ENCODE measurements at places on chromosomes 5 and 9.

DNA sequence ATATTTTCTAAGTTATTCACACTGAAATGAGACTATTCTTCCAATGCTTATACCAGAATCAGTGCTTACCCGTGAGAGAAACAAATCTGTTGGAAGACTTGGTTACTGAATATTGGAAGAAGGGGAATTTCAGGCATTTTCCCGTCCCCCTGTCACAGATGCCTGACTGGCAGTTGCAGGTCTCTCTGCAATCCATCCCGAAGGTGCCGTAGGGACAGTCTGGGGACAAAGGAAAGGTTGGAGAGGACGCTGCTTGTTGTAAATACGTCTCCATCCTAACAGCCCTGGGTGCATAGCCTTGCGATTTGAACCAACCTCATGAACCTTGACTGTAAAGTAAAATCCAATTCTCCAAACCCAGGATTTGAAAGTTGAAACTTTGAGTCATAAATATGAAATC lies 3.5 kb downstream of the ESM1 start:
- no peak for DNase-seq

DNA sequence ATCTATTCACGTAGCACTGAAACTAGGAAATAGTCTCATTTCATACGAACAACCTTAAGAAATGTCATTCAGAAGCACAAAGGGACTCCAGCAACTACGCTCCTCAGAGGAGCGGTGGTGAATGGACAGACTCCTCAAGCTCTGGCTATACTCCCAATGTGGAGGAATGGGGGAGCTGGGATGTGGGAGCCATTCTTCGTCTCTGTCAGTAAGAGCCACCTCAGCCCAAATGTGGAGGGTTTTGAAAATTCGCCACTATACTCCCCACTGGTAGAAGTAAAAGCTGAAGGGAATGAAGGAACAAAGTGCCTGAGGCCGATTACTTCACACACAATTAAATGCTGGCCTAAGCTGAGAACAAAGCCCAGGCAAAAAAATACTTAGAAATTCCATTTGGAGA lies 96.3 kb downstream of the ADAMTS12 start:
- no peak for DNase-seq

- DNase-seq = no peak
These were observed 312.3 kb upstream of the NMUR2 start for GRCh38 chr5:152717393-152717792.

GRCh38 chr5:154520861-154521453 lies 42.9 kb upstream of the HAND1 start:
- DNase-seq = no peak

- DNase-seq = no peak
These were observed 46.5 kb upstream of the VDAC1 start for GRCh38 chr5:134051305-134051704.

- no peak for DNase-seq
These were observed 13.4 kb downstream of the FLT4 start for GRCh38 chr5:180636016-180636402.

DNA sequence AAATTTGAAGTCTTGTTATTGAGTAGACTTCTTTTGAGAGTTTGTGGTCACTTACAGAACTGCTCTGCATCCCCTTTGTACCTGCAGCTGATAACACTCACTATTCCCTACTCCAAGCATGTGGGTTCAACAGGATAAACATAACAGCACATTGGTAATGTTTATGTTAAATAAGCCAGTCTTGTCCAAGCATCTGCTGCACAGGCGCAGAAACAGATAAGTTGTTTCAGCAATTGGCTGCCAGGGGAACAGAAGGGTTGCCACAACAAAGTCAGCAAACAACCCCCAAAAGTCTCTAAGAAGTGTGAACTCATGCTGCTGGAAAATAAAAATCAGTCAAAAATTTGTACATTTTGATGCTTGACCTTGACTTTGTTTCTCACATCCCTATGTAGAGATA lies 174.6 kb downstream of the GDNF start:
- DNase-seq = no peak

- no peak for DNase-seq
These were observed 147.7 kb downstream of the DCP2 start for GRCh38 chr5:113124265-113124664.

GRCh38 chr5:86605881-86606280 lies 11.9 kb upstream of the COX7C start:
- DNase-seq = no peak

GRCh38 chr9:728535-728934 lies 113.0 kb upstream of the DMRT1 start:
- no peak for DNase-seq

- no peak for DNase-seq
These were observed 369.5 kb downstream of the NTRK2 start for GRCh38 chr9:85038824-85039608.

- no peak for DNase-seq
These were observed 30.6 kb downstream of the GPR107 start for GRCh38 chr9:130084337-130084736.

DNA sequence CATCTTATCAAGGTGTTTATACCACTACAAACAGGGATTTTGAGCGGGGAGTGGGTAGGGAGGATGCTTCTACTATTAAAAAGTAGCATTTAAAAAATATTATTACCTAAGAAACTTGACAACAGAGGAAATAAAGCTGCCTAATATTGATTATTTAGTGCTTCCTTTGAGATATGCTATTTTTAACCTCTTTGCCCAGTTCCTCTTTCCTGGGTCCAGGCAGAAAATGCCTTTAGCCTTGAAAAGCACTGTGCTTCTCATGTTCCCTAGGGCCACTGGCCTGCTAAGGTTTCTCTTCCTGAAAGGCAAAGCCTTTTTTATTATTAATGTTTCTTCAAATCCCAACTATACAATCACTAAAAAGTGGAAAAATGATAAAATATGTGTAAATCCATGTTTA lies 217.2 kb upstream of the HAPLN1 start:
- no peak for DNase-seq

DNA sequence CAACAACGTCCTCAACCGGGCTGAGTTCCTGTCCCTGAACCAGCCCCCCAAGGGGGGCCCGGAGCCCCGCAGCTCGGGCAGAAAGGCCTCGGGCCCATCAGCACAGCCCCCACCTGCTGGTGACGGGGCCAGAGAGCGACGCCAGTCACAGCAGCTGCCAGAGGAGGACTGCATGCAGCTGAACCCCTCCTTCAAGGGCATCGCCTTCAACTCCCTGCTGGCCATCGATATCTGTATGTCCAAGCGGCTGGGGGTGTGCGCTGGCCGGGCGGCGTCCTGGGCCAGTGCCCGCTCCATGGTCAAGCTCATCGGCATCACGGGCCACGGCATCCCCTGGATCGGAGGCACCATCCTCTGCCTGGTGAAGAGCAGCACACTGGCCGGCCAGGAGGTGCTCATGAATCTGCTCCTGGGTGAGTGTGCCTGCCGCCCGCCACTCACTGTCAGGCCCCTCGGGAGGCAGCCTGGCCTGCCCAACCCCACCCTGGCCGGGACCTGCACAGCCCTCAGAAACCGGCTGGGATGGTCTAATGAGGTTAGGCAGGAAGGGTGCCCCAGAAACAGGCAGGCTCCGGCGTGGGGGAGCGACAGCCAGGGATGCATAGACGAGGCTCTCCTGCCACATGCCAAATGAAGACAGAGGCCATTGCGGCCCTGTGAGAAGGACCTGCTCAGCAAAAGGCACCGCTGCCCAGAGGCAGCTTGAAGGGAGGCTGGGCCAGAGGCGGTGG lies 678 bp downstream of the PLPP7 start:
- no peak for DNase-seq

GRCh38 chr5:76372323-76373054 lies 30.6 kb upstream of the IQGAP2 start:
- DNase-seq = no peak

GRCh38 chr5:168177831-168178450 lies 113.5 kb upstream of the WWC1 start:
- DNase-seq = no peak

- no peak for DNase-seq
These were observed 67.9 kb upstream of the ZNF462 start for GRCh38 chr9:106795031-106795430.

GRCh38 chr9:137772281-137772873 lies 105.2 kb upstream of the CACNA1B start:
- no peak for DNase-seq

- no peak for DNase-seq
These were observed 132.2 kb downstream of the ARL15 start for GRCh38 chr5:54178207-54178606.

DNA sequence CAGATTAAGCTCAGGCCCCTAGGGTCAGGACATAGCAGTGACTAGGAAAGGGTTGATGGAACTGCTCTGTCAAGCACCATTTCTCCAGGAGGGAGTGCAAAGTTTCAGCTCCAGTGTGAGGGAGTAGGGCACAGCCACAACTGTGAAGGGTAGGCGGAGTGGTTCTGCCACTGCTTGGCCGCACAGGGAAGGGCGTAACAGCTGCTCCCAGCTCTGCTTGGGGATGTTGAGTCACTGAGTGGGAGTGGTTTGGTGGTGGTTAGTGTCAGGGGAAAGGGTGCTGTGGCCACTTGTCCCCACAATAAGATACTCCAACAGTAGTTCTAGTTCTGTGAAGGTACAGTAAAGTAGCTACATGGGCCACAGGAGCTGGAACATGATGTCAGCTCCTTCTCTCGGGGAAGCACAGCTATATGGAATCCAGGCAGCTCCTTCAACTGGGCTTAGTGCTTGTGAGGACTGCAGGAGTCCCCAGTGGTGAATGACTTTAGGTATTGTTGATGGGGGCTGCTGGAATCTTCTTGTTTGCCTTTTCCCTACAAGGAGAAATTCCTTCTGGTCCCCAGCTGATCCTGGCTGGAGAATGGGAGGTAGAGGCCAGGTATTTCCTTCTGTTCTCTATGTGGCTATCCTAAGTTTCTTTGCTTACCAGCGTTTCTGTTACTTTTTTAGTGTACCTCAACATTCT lies 314.5 kb downstream of the SPATA31D1 start:
- no peak for DNase-seq

DNA sequence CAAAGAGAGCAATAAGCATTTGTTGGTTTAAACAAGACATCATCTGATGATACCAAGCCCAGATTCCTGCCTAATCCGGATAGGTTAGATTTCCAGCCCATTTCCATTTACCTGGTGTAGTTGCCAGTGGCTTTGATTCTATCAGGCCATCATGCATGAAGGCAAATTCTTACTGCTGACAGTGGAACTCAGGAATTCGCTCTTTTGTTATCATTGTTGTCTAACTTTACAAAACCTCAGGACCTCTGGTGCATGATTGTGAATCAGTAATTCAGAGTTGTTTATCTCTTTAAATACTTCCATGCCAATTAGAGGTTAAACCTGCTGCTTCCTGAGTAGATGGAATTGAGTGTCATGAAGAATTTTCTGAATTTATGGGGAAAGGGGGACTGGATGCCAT lies 76.5 kb downstream of the C9orf152 start:
- DNase-seq = no peak

- no peak for DNase-seq
These were observed 44.3 kb downstream of the ERBIN start for GRCh38 chr5:65970481-65971367.

- DNase-seq = no peak
These were observed 37.0 kb downstream of the B4GALT1 start for GRCh38 chr9:33129886-33130881.

DNA sequence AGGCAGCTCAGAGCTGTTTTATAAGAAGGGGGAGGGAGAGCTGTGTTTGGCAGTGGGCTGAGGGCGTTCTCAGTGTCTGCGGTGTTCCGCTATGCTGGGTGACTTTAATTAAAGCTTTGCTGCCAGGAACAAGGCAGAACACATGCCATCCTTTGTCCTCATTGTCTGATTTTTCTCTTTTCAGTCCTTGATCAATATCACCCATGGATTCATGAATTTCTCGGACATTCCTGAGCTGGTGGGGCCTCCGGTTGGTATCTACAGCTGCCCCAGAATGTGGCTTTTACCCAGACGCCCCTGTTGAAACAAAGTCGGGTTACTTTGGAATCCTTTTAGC lies 66.5 kb upstream of the TGFBR1 start:
- DNase-seq = no peak

DNA sequence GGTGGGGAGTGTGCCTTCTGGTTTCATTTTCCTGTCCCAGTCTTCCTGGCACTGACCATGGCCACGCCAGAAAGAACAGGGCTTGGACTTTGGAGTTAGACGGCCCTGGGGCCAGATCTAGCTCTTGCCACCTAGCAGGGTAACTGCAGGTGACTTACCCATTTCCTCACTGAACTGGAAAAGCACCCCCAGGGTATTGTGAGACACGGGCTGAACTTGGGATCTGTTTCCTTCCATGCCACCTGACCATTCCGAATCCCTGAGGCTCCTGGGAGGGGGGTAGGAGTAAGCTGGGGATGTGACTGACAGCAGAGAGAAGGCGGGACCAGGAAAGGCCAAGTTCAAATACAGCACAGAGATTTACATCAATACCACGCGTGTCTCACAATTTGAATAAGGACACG lies 9.4 kb downstream of the HNRNPAB start:
- DNase-seq = no peak

GRCh38 chr5:169801781-169802180 lies 164.7 kb downstream of the DOCK2 start:
- DNase-seq = no peak

DNA sequence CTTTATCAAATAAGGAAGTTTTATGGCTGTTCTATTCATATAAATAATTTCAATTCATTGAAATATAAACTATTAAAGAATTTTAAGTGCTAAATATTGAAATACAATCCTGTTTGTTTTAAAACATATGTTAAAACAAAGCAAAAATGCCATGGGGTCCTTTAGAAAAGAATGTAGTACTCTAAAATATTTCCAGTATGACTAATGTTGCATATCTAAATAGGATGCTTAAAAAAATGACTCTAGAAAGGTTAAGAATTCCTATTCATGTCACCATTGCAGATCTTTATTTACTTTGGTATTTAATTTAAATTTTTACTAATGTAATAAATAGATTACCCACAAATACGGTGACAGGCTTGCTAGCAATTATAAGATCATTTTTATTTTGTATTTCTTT lies 132.3 kb downstream of the ZNF608 start:
- DNase-seq = no peak

- peak; percentile 76 for DNase-seq
These were observed 81.7 kb upstream of the ZBTB43 start for GRCh38 chr9:126722922-126723806.

- no peak for DNase-seq
These were observed 431.7 kb upstream of the CTNND2 start for GRCh38 chr5:12335938-12336337.
